ENCODE measurements at places on chromosomes 11 and 22.

DNA sequence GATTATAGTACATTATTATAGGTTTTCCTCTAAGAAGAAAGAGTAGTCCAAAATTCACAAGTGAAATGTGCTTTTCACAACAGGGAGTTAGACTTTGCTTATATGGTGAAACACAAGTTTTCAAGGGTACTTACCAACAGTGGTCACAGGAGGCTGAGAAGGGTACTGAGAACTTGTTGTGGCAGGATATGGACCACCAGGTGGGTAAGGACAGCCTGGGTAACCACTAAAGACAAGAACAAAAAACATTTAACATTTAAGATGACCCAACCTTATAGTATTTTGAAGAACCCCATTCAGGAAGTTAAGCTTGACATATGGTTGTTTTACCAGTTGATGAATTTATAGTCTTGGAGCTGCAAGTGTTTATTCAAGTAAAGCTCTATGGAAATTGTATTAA, 24.4 kb downstream of the TSG101 start:
- no peak for DNase-seq

DNA sequence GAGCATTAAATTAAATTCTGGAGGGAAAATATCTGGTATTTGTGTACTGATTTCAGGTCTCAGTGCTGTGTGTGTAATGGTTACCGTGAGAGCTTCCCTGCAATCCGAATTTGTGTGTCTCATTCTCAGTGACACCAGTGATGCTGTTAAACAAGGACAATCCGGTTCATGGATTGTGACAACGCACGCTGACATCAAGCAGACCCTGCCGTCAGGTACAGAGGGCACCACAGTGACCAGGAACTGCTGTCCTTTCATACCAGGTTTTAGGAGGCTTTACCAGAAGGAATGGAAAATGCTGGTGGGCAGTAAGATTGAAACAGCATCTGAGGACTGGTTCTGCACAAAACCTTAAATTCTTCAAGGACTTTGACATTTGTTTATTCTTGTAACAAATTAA, 30.5 kb upstream of the PLET1 start:
- DNase-seq, result peak; percentile 47

GRCh38 chr11:132088551-132088950, 718.1 kb downstream of the NTM start:
- no peak for DNase-seq

DNA sequence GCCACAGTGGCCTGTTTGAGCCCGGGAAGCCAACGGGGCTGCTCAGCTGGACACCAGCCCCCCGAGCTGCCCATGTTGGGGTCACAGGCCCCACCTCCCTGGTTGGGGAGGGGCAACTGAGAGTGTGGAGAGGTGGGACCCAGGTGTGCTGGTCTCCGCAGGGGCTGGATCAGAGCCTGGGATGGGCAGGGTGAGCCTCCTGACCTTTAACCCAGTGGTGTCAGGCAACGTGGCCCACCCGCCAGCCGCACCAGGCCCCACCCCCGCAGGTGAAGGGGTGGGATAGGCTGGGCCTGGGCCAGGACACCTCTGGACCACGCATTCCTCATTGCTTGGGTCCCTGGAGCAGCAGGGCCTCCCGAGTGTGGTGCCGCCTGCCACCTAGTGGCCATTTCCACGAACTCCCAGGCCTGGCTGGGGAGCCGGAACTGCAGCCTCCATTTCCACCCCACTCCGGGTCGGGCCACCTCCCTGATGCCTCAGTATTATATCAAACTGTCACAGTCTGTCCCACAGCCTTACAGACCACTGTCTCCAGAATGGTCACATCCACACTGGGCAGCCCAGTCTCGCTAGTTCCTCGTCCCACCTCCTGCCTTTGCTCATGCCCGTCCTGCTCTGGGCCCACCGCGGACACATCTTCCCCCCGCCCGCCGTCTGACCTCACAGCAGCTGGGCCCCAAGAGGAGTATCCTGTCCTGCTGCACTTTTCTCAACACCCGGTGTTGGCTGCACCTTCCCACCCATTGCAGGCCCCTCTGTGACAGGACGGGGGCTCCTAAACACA, 13.3 kb upstream of the PPP6R3 start:
- peak; percentile 87 for DNase-seq

GRCh38 chr11:125443767-125444311, 52.2 kb downstream of the FEZ1 start:
- no peak for DNase-seq

All from A673 (cell line).